Activated T-cell treated with anti-CD3 and anti-CD28 coated beads, Interleukin-2, amount 50 U/mL, for 48 hours (primary cell): ENCODE measurements at places on chromosomes 13 and 19.

GRCh38 chr19:1117654-1118053 is 13.9 kb downstream of the GPX4 start:
- no peak for DNase-seq

DNA sequence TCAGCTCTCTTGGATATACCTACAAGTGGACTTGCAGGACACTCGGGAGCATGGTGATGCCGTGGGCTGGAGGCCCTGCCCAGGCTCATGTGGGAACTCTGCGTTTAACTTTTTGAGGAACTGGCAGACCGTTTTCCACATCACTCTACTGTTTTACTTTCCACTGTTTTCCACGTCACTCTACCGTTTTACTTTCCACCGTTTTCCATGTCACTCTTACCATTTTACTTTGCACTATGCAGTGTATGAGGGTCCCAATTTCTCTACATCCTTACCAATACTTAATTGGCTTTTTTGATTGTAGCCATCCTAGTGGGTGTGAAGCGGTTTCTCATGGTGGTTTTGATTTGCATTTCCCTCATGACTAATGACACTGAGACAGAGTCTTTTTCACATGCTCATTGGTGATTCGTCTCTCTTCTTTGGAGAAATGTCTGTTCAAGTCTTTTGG is 40.5 kb downstream of the GATAD2A start:
- DNase-seq, result no peak

DNA sequence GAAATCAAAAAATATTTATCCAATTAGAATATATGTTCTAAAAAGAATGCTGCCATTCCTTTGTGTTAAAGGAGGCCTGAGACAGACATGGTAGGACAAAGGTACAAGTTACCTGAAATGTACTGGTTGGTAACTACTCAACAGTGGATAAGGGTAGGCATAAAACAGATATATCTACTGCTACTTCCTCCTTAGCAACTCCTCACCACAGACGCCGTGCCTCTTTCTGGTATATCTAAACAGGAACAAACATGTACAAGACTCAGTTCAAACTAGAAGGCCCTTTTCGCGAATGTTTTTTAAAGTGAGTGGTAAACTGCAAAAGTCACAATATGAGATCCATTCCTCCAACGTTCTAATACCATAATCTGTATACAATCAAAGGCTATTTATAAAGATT is 86.9 kb downstream of the TBC1D4 start:
- no peak for DNase-seq

DNA sequence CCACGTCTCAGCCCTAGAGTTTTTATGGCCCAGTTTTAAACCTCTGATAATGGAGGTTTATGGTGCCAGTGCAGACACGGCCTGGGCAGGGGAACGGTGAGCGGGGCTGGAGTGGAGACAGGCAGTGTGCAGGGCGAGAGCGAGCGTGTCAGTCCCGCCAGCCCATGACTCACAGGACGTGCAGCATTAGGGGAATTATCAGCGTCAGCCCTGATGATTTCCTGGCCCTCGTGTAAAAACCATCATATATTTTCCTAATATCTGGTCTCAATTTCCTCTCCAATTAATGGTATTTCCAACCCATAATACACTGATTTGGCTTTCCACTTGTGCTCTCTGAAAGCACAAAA is 104.6 kb upstream of the VSTM2B start:
- no peak for DNase-seq

GRCh38 chr19:45172173-45172572 is 5.9 kb downstream of the TRAPPC6A start:
- no peak for DNase-seq

GRCh38 chr19:39385629-39386411 is 5.1 kb downstream of the PAF1 start:
- no peak for DNase-seq

- DNase-seq, result no peak
These were observed 16.1 kb downstream of the KLF5 start for GRCh38 chr13:73074926-73075325.

DNA sequence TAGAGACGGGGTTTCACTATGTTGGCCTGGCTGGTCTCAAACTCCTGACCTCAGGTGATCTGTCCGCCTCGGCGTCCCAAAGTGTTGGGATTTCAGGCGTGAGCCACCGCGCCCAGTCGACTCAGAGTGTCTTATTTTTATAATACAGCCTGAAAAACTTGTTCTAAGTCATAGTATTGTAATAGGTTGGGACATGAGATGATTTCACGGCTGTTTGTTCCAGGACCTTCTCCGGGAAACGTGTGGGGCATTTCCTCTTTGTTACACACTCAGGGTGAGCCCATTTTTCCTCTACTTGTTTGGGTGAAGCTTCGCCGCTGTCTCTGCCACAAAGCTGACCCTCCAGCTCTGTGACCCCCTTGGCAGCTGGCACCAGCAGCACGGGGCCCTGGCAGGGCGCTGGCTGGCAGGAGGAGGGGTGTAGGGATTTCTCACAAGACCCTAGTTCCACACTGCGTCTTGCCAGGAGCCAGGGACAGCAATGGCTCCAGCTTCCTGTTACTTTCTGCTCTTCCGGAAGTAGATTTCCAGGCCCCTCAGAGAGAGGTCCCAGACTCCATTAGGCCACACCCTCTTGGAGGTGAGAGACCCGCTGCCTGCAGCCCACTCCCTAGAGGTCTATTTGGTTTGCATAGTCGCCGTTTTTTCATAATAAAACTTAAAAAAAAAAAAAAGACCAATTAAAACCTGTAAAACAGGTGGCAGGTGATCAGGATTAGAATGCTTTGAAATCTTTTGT is 15.6 kb downstream of the FGF21 start:
- DNase-seq, result no peak

DNA sequence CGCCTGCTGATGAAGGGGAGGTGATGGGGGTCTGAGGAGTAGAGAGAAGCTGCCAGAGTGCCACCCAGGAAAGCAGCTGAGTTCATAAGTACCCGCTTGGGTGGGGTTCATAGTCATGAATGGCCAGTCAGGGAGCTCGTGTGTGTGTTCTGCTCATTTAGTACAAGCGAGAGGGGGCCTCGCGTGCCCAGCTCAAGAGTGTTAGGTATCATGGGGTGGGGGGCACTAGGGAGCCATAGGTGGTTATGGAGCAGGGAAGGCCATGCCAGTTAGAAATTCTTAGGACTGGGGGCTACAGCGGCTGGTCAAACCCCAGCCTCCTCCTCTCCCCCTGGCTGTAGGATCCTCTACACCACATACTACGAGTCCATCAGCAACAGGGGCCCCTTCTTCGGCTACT is 46.8 kb downstream of the CD320 start:
- no peak for DNase-seq

DNA sequence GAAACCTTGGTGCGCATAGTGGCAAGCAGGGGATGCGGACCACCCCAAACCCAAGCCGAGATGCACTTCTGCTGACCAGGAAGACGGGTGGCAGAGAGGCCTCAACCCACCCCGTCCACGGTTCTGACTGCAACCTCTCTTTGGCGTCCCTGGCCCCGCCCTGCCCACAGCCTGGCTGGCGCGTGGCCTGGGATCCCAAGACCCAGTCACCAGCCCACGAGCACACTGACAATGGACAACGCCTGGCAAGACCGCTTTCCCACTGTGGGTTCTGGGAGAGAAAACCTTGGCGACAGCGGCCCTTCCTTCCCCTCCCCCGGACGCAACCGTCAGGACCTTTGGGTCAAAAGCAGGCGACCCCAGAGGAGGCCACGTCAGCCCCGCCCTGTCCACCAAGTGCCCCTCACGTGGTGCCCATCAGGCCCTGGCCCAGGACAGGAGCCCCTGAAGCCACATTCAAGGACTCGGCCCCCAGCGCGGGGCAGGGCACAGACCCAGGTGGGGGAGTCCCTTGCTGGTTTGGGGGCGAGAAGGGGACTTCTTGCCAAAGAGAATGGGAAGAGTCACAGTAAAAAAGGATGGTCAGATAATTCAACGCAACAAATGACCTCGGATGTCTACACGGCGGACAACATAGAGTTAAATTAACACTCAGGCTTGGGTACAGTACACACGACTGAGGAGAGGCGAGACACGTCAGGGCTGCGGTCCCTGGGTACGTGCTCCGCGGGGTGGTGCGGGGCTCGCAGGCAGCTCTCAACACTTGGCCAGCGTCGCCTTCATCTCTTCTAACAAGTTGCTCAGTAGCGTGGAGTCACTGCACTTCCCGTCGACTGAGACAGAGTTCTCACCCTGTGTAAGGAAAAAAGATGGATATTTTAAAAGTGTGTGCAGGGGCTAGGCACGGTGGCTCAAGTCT is 5.0 kb downstream of the IZUMO4 start:
- no peak for DNase-seq

DNA sequence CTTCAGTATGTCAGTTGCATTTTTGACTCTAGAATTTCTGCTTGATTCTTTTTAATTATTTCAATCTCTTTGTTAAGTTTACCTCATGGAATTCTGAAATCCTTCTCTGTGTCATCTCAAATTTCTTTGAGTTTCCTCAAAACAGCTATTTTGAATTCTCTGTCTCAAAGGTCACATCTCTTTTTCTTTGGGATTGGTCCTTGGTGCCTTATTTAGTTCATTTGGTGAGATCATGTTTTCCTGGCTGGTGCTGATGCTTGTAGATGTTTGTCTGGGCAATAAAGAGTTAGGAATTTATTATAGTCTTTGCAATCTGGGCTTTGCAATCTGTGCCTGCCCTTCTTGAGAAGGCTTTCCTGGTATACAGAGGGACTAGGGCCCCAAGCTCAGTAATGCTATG is 18.5 kb upstream of the KBTBD7 start:
- no peak for DNase-seq

DNA sequence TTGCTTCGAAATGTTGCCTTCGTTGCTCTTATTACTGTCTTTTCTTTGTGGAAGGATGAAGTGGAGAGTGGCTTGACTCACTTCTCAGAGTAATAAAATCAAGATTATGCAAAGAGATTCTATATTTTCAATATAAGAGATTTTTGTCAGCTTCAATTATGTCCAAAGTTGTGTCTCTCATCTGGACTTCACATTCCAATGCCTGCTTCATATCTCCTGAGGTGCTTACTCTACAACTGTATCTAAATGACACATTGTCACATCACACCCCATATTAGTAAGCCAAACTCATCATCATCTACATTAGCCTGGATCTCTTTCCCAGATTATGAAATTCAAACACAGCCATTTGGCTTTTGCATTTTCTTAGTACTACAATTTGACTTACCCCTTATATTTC is 409.4 kb downstream of the DACH1 start:
- DNase-seq, result no peak

DNA sequence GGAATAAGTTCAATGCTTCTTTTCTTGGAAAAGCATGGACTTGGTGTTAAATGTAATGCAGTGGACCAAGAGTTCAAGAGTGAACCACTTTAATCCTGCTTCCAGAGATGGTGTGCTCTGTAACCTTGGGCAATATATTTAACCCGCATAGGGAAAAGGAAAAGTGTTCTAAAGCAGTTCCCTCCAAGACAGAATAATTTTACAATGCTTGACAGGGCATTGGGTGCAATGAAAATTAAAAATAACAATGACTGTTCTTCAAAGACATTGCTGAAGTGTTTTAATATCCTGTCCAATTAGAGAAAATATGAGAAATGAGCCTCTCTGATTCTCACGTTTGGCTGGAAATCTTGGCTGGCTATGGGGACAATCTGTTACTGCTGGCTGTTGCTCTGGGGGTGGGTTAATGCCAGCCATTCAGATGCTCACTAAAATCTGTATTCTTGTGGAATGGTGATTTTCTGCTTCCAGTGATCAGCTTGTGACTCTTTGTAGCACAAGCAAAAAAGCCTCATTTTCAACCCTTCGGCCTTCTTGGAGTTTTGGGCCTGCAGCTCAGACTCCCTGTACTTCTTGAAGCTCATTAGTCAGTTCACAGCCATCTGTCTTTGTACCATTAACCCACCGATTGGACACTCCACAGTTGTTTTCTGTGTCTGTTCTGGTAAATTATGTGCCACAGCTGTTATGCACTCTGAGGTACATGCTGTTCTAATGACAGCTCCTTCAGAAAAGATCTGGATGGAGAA is 310.6 kb downstream of the LMO7 start:
- DNase-seq, result no peak

DNA sequence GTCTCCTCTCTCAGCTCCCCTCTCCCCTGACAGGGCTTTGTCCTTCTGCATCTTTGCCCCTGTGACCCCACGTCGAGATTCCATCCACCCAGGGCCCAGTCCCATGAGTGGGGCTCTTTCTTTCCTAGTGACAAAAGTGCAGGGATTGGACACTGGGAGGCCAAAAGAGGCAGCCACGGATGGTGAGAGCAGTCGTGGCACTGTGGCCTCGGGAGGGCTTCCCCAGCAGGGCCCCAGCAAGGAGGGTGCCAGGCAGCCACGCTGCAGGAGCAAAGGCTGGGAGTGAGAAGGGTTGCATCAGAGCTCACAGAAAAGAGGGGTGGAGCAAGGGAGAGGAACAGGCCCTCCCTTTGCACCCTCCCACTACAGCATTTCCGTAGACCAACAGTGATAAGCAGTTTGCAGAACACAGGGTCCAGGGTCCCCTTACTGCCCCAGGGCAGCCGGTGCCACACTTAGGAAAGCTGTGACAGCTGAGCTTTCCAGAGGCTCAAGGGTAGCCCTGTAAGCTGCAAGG is 4.9 kb downstream of the ZSCAN1 start:
- DNase-seq, result no peak

GRCh38 chr19:49014123-49014869 is 2.6 kb downstream of the LHB start:
- DNase-seq, result no peak

DNA sequence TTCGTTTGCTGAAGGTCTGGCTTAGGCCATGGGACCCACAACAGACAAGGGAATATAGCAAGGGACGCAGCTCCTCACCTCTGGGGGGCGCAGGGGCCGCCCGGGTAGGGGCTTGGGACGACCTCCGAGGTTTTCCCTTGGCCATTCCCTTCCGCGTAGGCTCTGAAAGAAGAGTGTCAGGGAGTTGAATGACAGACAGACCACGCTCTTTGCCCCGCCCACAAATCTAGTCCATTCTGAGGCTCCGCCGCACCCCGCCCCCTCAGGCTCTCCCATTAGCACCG is 11.4 kb upstream of the ZNF414 start:
- DNase-seq, result no peak

DNA sequence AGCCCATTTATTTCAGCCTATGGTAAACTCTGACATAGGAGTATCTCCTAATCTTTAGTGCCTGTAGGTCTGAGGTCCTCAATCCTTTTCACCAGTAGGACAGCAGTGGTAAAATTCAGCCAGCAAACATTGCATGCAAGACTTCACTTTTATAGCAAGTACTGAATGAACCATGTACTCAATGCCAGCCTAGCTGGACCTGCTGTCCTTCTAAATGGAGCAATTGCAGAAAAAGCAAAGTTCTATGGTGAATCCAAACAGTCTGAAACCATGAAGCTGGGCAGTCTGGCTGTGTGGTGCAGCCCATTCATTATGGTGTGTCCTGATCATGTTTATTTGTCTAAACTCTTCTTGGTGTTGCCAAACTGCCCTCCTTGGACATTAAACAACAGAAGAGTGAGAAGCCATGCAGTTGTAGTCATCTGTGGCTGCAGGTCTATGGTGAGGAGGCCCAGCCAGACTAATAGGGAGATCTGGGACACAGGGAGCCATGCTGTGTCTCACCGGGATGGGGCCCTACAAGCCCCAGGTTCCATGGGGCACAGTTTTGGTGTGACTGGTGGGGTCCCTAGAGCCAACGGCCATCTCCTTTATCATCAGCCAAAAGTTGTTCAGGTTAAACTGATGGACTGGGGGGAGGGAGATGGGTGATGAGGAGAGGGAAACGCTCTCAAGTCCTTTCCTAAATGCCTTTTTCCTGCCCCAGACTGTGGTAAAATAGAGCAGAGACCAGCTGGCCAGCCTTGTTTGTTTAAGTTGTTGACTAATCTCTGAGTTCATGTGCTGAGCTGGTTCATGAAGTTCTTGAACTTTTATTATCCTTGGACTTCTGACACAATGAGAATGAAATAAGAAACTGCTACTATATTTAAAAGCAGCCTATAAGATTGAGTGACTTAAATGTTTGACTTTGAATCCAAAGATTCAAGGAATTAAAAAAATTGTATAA is 20.6 kb upstream of the TNFSF11 start:
- no peak for DNase-seq
